ENCODE measurements at places on chromosomes 6 and 20.
A peak's percentile ranks its signal among the peaks of the same experiment; 100 is the strongest.

DNA sequence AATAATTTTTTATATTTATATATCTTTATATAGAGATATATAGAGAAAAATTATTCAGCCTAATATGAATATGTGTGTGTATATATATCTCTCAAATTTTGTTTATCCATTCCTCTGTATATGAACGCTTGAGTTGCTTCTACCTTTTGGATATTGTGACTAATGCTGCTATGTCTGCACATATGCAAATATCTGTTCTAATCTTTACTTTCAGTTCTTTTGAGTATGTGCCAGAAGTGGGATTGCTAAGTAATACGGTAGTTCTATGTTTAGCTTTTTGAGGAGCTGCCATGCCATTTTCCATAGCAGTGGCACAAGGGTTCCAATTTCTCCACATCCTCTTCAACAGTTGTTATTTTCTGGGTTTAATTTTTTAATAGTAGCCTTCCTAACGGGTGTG, 72.8 kb upstream of the CEP85L start:
- DNase-seq: no peak

DNA sequence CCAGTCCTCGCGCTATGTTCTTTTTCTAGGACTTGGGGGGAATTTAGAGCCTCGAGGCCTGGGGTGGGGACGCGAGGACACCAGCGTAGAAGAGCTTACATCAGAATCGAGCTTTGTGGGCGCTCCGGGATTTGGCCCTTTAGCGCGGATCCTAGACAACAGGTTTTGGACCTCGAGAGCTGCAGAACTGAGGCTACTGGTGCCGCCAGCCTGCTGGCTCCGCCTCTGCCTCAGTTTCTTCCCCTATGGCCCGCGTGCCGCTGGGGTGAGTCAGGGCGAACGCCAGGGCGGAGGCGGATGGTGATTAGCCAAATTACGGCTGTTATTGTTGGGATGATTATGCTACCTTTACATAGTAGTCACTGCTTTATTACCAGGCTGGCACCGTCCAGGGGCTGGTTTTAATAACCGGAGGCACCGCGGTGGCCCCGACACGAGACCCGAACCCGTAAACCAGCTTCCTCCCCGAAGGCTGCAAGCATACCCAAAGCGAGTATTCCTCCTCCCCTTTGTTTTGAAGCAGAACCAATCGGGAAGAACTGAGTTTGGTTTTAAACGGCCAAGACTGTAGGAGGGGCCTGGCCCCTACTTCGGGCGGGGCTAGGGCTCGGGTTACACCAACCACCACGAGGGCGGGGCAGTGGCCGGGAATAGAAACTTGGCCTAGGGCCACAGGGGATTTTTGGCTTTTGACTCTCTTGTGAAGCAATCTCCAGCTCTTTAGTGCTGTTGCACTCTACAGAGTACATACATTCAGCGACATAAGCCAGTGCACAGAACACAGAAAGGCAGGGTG, 639 bp upstream of the GTPBP2 start:
- DNase-seq: peak; percentile 68

DNA sequence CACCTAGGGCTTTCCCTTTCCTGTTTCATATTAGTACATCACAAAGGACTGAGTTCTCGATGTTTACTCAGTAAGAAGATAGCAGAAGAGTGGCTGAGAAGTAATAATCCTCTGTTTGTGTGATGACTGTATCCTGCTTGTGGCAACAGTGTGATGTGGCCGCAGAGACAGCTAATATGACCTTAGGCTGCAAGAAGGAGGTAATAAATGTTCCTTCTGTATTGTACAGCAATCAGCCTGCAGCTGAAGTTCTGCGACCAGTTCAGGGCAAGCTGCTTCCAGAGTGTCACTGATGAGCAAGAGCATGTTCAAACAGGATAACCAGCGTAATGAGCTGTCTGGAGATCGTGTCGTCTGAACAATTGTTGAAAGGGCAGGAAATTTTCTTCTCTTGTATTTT, 70.9 kb downstream of the OPN5 start:
- DNase-seq: no peak

GRCh38 chr6:106825156-106825555, 149.4 kb downstream of the CD24 start:
- no peak for DNase-seq

GRCh38 chr6:152129691-152130151, 322.2 kb downstream of the ESR1 start:
- DNase-seq: no peak

DNA sequence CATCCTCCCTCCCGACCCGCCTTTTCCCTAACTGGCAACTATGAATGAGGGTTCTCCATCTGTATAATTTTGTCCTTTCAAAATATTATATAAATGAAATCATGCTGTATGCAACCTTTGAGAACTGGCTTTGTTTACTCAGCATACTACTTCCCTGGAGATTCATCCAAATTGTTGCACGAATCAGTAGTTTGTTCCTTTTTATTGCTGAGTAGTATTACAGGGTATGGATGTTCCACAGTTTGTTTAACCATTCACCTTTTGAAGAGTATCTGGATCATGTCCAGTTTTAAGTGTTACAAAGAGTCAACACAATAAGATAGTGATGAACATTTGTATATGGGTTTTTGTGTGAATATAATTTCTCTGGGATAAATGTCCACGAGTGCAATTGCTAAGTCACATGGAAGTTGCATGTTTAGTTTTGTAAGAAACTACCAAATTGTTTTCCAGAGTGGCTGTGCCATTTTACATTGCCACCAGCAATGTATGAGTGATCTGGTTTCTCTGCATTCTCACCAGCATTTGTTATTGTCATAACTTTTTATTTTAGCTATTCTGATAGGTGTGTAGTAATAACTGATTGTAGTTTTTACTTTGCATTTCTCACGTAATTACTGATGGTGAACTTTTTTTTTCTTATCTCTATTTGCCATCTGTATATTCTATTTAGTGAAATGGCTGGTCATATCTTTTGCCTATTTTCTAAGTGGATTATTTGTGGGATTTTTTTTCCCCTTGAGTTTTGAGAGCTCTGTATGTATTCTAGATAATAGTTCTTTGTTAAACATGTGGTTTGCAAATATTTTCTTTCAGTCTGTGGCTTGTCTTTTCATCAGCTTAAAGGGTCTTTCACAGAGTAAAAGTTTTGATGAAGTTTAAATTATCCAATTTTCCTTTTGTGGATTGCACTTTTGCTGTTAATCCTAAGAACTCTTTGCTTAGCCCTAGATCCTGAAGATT, 14.4 kb upstream of the RNF24 start:
- DNase-seq: no peak

GRCh38 chr6:90135667-90136066, 161.0 kb downstream of the BACH2 start:
- no peak for DNase-seq

DNA sequence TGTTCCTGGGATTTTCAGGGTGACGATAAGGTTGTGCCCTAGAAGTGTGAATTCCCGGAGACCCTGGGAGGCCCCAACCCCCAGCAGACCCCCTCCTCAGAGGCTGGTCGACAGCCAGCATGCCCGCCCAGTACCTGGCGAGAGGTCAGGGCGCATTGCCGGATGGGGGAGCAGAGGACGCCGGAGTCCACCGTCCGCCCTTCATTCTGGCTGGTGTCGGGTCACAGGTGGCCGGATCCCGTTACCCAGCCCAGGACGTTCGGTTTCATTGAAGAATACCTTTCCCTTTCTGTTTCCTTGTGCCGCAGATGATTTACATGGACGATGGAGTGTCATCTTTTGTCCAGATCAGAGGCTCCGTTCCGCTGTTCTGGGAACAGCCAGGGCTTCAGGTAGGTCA, 61.3 kb downstream of the SYNJ2 start:
- no peak for DNase-seq

DNA sequence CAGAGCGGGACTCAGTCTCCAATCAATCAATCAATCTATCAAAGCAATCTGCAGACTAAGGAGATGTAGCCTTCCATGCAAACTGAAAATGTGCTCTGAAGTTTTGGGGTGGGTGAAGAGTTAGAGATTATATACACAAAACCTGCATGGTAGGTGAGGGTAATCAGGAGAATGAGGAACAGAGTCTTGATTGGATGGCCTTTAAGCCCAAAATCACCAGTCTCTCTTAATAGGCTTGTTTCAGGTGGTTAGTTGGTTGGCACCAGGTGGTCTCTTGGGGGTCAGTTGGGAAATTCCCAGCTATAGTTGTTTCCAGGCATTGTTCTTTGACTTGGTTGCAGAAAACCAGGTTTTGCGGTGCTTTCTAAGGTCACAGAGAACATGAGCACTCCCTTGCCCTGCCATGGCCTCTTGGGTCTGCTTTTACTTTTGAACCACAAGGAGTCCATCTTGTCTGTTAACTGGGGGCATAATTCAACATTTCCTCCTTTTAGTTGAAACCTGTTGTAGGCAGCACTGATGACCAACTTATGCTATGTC, 33.3 kb upstream of the EIF2S2 start:
- no peak for DNase-seq

DNA sequence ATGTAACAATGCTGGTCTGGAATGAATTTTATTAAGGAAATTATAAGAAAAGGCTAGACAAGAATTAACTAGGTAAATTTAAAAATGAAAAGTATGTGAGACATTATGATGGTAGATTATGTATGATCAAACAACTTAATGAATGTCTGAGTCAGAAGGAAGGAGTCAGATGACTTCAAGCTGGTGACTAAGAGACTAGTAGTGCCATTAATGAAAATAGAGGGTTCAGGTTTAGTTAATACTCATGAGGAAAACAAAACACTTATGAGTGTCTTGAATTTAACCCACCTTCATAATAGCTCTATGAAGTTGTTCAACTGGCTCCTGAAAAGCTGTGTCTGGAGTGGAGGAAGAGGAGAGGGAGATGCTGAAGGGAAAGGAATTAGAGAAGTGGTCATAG, 256.3 kb downstream of the ADGRB3 start:
- no peak for DNase-seq

GRCh38 chr6:149270616-149271015, 46.9 kb upstream of the TAB2 start:
- no peak for DNase-seq

DNA sequence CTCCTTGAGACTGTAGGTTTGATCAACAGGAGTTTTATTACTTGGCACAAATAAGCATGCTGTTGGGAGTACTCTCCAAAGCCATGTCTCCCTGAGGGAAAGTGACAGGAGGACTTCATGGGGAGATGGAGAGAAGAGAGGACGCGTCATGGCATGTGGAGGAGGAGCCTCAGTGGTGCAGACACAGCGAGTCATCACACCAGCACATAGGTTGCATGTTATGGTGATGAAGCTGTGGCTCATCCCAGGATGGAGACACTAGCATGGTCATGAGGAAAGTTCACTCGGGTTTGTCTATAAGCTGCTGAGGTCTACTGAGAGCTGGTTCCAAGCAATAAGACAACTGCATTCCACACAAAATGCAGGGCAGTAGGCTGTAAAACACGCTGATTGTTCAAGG, 13.2 kb upstream of the SSTR4 start:
- no peak for DNase-seq

- no peak for DNase-seq
Measured at GRCh38 chr6:111837007-111837406, 36.2 kb downstream of the FYN start.

DNA sequence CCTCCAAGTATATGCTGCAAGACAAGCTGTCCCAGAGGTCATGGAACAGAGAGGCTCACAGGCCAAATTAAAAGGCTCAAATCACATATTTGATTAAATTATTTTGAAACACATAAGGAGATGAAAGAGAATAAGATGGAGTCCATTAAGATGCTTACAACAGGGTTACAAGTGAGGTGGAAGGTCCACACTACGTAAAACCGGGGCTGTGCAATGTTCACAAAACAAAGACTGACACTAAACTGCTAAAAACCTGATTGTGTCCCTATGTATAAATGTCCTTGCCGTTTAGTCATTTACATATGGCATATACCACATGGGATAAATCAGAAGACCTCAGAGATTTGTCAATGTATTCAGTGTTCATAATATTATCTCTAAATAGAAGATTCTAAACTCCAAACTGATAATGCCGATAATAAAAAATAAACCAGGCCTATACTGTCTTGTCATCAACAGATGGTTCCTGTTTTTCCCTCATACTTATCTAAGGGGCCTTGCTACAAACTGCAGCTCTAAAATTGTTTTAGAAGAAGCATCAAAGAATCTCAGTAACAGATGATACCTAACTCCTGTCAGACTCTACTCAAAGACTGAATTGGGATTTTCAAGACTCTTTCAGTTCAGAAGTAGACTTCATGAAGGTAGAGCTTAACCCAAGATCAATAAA, 51.8 kb upstream of the RIPOR2 start:
- no peak for DNase-seq

GRCh38 chr20:46264391-46265266, 43.7 kb downstream of the CDH22 start:
- DNase-seq: no peak

- no peak for DNase-seq
Measured at GRCh38 chr6:149031859-149032598, 285.2 kb downstream of the UST start.

DNA sequence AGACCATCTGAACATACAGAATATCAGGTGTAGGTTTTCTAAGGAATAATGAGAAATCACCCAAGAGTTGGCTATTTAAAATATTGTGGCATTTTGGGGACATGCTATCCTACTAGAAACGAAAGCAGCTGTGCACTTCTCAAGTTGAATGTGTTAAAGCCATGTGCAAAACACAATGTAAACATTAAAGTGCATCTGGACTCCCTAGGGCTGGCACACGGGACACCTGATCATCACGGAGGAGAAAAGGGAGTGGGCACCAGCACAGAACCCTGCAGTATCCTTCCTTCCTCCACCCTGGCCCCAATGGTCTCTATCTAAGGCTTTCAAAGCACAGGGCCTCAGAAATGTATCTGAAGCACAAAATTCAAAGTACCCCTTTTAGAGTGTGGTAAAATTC, 94.3 kb downstream of the INSM1 start:
- no peak for DNase-seq

- DNase-seq: no peak
Measured at GRCh38 chr20:62852196-62852595, 9.4 kb downstream of the TCFL5 start.

DNA sequence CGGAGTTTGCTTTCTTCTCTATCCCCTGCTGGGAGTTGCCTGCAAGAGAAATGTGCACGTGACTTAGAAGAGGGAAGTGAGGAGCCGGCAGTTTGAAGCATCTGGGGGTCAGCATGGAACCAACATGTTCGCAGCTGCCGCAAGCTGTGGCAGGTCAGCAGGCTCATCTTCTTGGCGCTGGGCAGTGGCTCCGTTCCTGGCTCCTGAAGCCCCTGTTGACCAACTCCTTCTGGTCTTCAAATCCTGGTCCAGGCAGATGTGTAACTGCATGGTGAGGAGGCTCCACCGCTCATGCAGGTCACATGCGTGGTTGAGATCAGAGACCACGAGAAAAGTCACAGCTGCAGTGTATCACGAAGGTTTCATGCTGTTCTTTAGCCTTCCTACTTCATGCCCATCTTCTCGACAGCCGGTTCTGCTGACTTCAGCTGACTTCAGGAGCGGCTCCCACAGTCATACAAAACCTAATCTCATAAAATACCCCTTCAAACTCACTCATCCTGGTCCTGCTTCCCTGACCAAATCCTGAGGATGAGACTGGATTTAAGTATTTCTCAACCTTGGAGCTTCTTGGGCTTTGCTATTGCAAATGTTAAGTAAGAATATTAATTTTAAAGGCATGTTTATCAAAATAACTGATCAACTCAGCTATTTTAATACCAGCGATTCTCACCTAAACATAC, 44.9 kb upstream of the BCAS1 start:
- DNase-seq: no peak

Data from activated CD4-positive, alpha-beta T cell treated with anti-CD3 and anti-CD28 coated beads, Interleukin-2, amount 50 U/mL, for 24 hours (primary cell).